ENCODE measurements at places on chromosomes 6 and 20. TPM values are rescaled to one million over a fixed set of nuclear protein-coding genes. Genes with fewer than 3 reads are reported as not detected.

DNA sequence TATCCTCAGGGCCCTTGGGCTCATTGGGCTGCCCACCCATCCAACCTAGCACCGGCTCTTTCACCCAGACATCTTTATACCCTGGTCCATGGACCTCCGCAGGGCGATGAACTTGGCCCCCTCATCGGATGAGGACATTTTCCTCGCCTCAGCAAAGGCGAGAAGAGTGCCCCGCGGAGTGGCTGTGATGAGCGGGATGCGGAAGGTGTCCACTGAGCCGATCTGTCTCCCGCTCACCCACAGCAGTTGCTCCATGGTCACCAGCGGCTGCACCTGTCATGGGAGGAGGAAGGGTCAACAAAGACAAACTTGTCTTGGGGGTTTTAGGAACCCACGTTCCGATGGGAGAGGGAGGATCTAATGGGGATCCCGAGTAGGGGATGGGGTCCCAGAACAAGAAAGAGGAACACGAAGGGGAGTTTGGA is 690 bp downstream of the NEU1 start:
- H3K36me3 ChIP-seq, result peaks cover 28% of the 10 kb centered on the region
- peak overlapping the region; percentile 91 for H3K27ac ChIP-seq
- H3K4me3 ChIP-seq, result peak overlapping the region; percentile 89
- no peak for DNase-seq

DNA sequence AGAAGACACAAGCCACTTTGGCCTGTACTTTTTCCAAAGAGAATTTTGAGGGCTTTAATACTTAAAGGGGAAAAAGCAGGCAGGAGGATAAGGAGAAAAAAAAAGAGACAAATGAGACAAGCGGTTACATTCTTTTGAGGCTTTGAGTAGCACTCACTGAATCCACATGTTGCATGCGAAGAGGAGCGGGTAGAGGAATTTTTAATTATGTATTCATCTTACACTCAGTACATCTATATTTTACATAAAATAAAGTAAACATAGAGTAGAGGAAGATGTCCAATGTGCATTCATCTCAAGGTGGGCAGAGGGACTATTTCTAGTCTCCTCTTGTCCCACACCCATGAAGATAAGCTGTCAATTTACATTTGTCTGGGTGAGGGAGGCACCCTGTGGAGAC is 266.9 kb downstream of the CD109 start:
- DNase-seq, result no peak
- H3K27me3 ChIP-seq, result no peaks in the 10 kb centered on the region
- no peak overlapping the region for H3K4me3 ChIP-seq
- H3K27ac ChIP-seq, result no peak overlapping the region
- no peaks in the 10 kb centered on the region for H3K4me1 ChIP-seq
- no peaks in the 10 kb centered on the region for H3K36me3 ChIP-seq

- H3K4me3 ChIP-seq, result no peak overlapping the region
- no peak for DNase-seq
- peaks cover 3% of the 10 kb centered on the region for H3K4me1 ChIP-seq
- H3K36me3 ChIP-seq, result no peaks in the 10 kb centered on the region
- no peak overlapping the region for H3K27ac ChIP-seq
Observed at GRCh38 chr6:130516604-130517003, 150.8 kb downstream of the TMEM200A start.

GRCh38 chr6:28525496-28526039 is at the start of gene GPX5:
TSS of gene GPX5 (plus strand) at chr6:28525881. CDS start at chr6:28526014, 133 bp downstream.
- H3K4me1 ChIP-seq, result no peaks in the 10 kb centered on the region
- no peak within 1 kb of the TSS for H3K27ac ChIP-seq
- H3K4me3 ChIP-seq, result no peak within 1 kb of the TSS
- DNase-seq, result peak; percentile 45
- no peaks in the 10 kb centered on the region for H3K36me3 ChIP-seq

GRCh38 chr20:47825011-47825762 is 39.9 kb upstream of the SULF2 start:
- H3K27me3 ChIP-seq, result no peaks in the 10 kb centered on the region
- no peak overlapping the region for H3K27ac ChIP-seq
- H3K4me3 ChIP-seq, result no peak overlapping the region
- no peak for DNase-seq
- H3K36me3 ChIP-seq, result no peaks in the 10 kb centered on the region

GRCh38 chr6:118383924-118384323 is 164.2 kb upstream of the PLN start:
- H3K4me3 ChIP-seq, result no peak overlapping the region
- no peaks in the 10 kb centered on the region for H3K36me3 ChIP-seq
- H3K27me3 ChIP-seq, result no peaks in the 10 kb centered on the region

DNA sequence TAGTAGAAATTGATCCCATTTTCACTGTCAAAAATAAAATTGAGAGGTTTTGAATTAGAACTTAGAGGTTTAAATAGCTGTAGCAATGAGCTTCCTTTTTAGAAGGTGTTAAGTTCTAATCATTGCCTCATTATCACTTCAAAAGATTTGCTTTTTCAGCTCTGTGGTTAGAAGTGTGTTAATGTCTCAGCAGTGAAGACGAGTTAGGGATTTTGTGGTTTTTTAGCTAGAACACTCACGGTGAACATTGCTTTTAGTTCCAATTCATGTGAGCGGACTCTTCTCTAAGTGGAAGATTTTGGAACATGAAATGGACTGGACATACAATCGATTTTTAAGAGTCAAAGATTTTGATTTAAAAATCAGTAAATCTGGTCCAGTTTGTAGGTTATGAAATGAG is 12.7 kb upstream of the IFNGR1 start:
- peaks cover 63% of the 10 kb centered on the region for H3K4me1 ChIP-seq
- peak overlapping the region; percentile 5 for H3K4me3 ChIP-seq
- no peaks in the 10 kb centered on the region for H3K27me3 ChIP-seq
- peak overlapping the region; percentile 66 for H3K27ac ChIP-seq

DNA sequence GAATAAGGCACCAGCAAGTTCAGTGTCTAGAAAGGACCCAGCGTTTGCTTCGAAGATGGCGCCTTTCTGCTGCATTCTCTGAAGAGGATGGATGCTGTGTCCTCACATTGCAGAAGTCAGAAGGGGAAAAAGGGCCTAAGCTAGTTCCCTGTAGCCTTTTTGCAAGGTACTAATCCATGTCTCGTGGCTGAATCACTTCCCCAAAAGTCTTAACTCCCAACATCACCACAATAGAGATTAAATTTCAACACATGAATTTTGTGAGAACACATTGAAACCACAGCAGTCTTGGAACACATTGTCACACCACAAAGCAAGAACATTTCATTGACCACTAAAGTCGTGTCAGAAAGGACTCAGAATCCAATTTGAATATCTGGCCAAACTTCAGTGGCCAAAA is 42.1 kb downstream of the KLHL31 start:
- no peaks in the 10 kb centered on the region for H3K36me3 ChIP-seq
- H3K4me1 ChIP-seq, result no peaks in the 10 kb centered on the region
- no peak overlapping the region for H3K4me3 ChIP-seq
- no peak overlapping the region for H3K27ac ChIP-seq

DNA sequence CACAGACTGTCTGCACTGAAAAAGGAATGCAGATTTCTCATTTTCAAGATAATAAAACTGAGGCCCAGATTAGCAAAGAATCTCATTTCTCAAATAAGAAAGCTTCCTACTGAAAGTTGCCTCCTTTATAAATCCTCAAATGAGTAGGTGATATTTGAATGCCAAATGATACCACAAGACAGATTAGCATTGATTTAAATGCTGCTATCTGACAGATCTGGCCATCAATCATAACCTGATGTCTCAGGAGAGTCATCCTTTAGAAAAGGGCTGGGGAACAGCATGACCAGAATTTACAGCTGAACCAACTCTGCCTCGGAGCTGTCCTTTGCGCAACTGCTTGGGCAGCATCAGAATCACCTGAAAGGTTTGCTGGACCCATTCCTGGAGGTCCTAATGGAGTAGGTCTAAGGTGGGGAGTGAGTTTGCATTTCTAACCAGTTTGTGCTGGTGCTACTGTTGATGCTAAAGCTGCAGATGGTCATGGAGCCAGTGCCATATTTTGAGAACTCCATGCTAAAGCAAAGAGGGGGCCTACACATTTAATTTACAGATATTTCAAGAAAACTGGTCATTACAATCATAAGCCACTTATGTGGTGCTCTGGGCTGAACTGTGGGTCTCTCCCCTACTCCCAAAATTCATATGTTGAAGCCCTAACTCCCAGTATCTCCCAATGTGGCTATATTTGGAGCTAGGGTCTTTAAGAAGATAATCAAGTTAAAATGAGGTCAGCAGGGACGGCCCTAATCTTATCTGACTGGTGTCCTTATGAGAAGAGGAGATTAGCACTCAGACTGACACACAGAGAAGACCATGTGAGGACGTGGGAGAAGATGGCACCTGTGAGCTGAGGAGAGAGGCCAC is 295.5 kb upstream of the JARID2 start:
- no peak for DNase-seq
- H3K4me3 ChIP-seq, result no peak overlapping the region
- no peaks in the 10 kb centered on the region for H3K27me3 ChIP-seq
- H3K27ac ChIP-seq, result no peak overlapping the region

- no peaks in the 10 kb centered on the region for H3K27me3 ChIP-seq
- H3K27ac ChIP-seq, result no peak overlapping the region
- H3K4me3 ChIP-seq, result no peak overlapping the region
Observed at GRCh38 chr20:35398660-35399144, 13.1 kb downstream of the UQCC1 start.

DNA sequence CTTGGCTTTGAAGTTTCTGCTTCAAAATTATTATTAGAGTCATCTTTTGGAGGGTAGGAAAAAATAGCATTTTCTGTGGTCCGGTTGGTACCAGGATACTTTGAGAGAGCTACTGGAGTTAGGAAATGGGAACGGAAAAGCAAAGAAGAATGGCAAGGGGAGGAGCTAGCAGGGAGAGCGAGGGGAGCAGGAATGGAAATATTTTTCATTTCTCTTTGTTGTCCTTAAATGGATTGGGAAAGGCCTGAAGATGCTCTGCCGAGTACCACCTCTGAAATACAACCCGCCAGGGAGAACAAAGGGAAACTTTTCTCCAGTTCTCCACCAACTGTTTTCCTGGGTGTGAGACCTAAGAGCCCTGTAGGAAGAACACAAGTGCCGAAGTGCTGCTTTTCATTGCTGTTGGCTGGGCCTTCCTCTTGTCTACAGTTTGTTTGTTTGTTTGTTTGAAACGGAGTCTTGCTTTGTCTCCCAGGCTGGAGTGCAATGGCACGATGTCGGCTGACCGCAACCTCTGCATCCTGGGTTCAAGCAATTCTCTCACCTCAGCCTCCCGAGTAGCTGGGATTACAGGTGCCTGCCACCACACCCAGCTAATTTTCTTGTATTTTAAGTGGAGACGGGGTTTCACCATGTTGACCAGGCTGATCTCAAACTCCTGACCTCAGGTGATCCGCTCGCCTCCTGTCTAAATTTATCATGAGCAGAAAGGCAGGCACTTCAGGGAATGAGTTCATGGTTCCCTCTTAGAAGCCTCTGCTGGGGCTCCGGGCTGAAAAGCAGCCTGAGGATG is 3.5 kb upstream of the TRAF3IP2 start:
- no peaks in the 10 kb centered on the region for H3K36me3 ChIP-seq
- DNase-seq, result no peak
- H3K27me3 ChIP-seq, result no peaks in the 10 kb centered on the region

GRCh38 chr6:89984926-89985750 is 90.9 kb downstream of the GJA10 start:
- H3K27me3 ChIP-seq, result no peaks in the 10 kb centered on the region
- no peak overlapping the region for H3K4me3 ChIP-seq
- no peak overlapping the region for H3K27ac ChIP-seq
- peaks cover 10% of the 10 kb centered on the region for H3K4me1 ChIP-seq
- no peaks in the 10 kb centered on the region for H3K36me3 ChIP-seq

GRCh38 chr20:59391975-59392374 is 91.6 kb downstream of the EDN3 start:
- H3K27ac ChIP-seq, result no peak overlapping the region
- H3K4me1 ChIP-seq, result no peaks in the 10 kb centered on the region
- no peak overlapping the region for H3K4me3 ChIP-seq
- no peaks in the 10 kb centered on the region for H3K27me3 ChIP-seq

DNA sequence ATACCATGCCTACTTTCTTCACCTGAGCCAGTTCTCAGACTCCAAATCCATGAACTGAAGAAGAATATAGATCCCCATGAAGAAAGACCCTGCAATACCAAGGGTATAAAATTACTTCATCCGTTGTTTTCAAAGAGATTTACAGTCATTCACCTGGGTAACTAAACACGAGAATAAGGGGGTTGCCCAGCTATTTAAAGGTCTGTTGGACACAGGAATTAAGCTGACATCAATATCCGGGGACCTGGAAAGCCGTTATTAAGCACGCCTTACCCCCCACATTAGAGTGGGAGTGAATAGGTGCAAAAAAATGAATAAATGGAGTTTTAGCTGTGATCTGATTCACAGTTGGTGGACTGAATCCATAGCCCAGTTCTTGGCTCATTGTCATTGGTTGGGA is 28.9 kb downstream of the CLVS2 start:
- no peaks in the 10 kb centered on the region for H3K27me3 ChIP-seq
- H3K4me3 ChIP-seq, result no peak overlapping the region
- H3K36me3 ChIP-seq, result no peaks in the 10 kb centered on the region
- no peak overlapping the region for H3K27ac ChIP-seq
- no peaks in the 10 kb centered on the region for H3K4me1 ChIP-seq
- no peak for DNase-seq

DNA sequence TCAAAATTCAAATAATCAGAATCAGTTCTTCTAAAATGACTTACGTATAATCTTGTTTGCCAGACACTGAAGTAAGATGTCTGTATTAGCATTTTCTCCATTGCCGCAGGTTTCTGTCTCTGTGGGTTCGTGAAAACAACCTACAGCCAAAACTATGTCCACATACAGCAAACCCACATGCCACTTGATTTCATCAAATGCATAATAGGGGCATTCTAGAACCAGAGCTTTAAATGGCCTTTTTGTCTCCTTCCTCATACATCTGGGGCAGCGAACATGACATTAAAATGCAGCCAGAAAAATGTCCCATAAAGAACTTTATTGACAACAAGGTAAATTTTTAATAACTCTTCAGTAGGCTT is 90.2 kb upstream of the QKI start:
- no peaks in the 10 kb centered on the region for H3K36me3 ChIP-seq
- no peaks in the 10 kb centered on the region for H3K27me3 ChIP-seq
- no peaks in the 10 kb centered on the region for H3K4me1 ChIP-seq

GRCh38 chr6:90803956-90804355 is 217.1 kb upstream of the MAP3K7 start:
- H3K4me1 ChIP-seq, result no peaks in the 10 kb centered on the region
- no peak overlapping the region for H3K27ac ChIP-seq
- no peak for DNase-seq
- H3K36me3 ChIP-seq, result no peaks in the 10 kb centered on the region

- no peaks in the 10 kb centered on the region for H3K27me3 ChIP-seq
- no peak overlapping the region for H3K27ac ChIP-seq
- H3K4me1 ChIP-seq, result no peaks in the 10 kb centered on the region
- H3K4me3 ChIP-seq, result no peak overlapping the region
- no peaks in the 10 kb centered on the region for H3K36me3 ChIP-seq
Observed at GRCh38 chr6:52724406-52725121, 38.7 kb downstream of the GSTA2 start.

The PSORS1C2 gene
- not detected for total RNA-seq

The CHRNA4 gene
- not detected for total RNA-seq

The ACTL10 gene
- 0.80 TPM for total RNA-seq

The WRNIP1 gene
- 27.9 TPM for total RNA-seq

The MLN gene
- total RNA-seq, result not detected

The TULP4 gene
- 89.5 TPM for total RNA-seq

The ZKSCAN8 gene
- 38.0 TPM for total RNA-seq

The TEAD3 gene
- not detected for total RNA-seq

The SYCP2 gene
- total RNA-seq, result 5.9 TPM

The MAN1A1 gene
- total RNA-seq, result 45.6 TPM

The LIN28B gene
- not detected for total RNA-seq

The FIG4 gene
- total RNA-seq, result 15.7 TPM

The APOBEC2 gene
- total RNA-seq, result not detected

The SYNDIG1 gene
- not detected for total RNA-seq

The RHAG gene
- not detected for total RNA-seq

All from natural killer cell (primary cell).